Stimulated activated CD8-positive, alpha-beta memory T cell treated with anti-CD3 and anti-CD28 coated beads, Interleukin-15, amount 100 ng/mL, for 4 hours (primary cell): ENCODE measurements at places on chromosomes 7 and 10.

DNA sequence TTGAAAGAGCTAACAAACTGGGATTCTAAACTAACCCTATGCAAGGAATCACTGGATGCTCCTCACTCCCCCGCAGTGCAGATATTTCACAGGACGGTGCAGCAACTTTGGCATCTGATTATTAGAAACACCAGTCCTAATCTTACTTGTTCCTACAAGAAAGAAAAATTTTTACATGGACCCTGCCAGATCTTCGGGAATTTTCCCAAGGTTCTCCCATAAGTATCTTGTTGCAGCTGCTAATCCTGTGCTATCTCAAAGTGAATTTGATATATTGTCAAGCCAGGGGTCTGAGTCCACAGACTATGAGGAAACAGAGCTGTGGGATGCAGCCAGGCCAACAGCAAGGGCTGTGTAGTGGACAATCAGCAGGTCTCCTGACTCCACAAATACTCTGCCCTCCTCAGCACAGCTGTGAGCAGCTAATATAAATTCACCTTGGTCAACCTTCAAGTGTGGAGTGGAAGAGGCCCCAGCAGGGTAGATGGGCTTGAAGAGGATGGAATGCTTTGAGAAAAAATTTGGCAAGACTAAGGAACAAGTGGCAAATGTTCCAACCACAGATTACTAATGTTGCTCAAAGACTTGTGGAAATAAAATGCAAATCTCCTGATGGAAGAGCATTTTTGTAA is 25.6 kb downstream of the VSTM4 start:
- no peak for DNase-seq

GRCh38 chr10:93815304-93816096 is 57.8 kb downstream of the LGI1 start:
- DNase-seq = no peak

GRCh38 chr10:89975771-89976170 is 274.4 kb downstream of the KIF20B start:
- no peak for DNase-seq

- no peak for DNase-seq
These were observed 1.7 kb downstream of the ELFN1 start for GRCh38 chr7:1671594-1672451.

- DNase-seq = no peak
These were observed 34.5 kb downstream of the ITPRIP start for GRCh38 chr10:104303594-104304355.

DNA sequence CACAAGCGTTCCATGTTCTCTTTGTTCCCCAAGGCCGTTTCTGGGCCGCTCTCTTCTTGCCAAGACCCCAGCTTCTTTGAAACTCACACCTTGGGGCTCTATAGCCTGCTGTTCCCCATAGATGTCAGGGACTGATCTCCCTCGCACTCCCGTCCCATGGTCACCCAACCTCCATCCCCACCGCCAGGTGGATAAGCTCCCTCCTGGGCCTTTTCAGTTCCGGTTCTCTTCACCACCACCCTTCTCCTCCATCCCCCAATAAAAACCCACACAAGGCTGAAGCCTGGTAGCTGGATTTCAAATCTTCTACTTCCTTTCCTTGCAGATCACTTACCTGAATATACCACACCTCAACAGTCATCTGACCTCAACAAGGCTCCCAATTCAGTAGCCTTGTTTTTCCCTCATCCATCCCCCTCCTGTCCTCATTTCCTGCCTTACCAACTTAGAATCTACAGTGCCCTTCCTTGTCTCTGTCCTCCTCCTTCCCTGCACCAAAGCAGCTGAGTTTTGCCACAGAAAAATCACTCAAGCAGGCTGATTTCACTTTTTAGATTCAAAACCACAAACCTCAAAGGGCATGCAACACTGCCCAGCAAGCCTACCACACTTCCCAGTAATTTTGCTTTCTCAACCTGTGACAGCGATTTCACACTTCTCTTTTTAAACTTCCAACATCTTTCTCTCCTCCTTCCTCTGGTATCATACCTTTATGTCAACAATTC is 7.7 kb downstream of the SLC37A3 start:
- DNase-seq = no peak

GRCh38 chr10:88150339-88150738 is 286.9 kb downstream of the PTEN start:
- no peak for DNase-seq

- no peak for DNase-seq
These were observed 191.8 kb upstream of the AOAH start for GRCh38 chr7:36916116-36916515.

GRCh38 chr10:1343176-1343575 is 287.0 kb downstream of the WDR37 start:
- no peak for DNase-seq

- DNase-seq = no peak
These were observed 689.6 kb downstream of the NRG3 start for GRCh38 chr10:82564353-82565196.

DNA sequence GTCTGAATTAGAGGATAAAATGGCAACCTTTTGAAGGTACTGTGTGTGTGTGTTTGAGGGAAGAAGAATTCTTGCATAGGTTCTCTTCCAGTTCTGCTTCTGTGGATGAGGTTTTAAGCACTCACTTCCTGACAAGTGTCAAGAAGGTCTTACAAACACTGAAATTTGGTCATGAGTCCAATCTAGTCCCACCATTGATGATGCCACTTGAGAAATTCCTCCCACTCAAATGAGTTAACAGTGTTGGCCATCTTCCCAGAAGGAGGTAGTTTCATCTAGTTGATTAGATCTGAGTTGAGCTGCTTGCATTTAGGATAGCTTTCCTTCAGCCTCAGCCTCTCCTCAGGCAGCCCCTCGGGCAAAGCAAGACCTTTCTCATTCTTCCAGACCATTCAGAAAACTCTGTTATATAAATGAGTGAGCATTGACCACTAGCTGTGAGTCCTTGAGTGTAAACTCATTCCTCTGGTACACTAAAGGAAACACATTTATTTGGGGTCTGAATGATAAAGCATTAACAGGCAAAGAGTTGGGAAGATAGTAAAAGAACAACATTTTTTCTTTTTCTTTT is 189.5 kb downstream of the TRIL start:
- no peak for DNase-seq

GRCh38 chr7:27576360-27576944 is 86.2 kb downstream of the HIBADH start:
- no peak for DNase-seq

- no peak for DNase-seq
These were observed 68.1 kb upstream of the LEP start for GRCh38 chr7:128172963-128173362.

DNA sequence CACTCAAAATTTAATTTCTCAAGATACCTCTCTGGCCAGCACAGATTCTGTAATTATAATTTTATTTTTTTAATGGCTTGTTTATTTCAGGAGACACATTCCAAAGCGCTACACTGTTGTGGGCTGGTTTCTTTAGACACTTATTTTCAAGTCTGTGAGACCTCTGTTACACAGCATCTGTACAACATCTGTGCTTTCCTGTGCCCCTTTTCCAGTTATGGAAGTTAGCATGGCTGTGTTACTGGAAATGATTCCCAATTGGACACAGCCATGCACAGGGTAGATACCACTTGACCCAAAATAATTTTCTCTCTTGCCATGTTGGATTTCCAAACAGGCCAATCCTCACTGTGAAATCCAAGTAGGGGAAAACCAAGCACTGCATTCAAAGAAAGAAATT is 172.3 kb upstream of the ADCY1 start:
- no peak for DNase-seq

- no peak for DNase-seq
These were observed 265.4 kb upstream of the C7orf33 start for GRCh38 chr7:148325208-148325607.

- no peak for DNase-seq
These were observed 3.5 kb downstream of the LRRN3 start for GRCh38 chr7:111094419-111094818.

DNA sequence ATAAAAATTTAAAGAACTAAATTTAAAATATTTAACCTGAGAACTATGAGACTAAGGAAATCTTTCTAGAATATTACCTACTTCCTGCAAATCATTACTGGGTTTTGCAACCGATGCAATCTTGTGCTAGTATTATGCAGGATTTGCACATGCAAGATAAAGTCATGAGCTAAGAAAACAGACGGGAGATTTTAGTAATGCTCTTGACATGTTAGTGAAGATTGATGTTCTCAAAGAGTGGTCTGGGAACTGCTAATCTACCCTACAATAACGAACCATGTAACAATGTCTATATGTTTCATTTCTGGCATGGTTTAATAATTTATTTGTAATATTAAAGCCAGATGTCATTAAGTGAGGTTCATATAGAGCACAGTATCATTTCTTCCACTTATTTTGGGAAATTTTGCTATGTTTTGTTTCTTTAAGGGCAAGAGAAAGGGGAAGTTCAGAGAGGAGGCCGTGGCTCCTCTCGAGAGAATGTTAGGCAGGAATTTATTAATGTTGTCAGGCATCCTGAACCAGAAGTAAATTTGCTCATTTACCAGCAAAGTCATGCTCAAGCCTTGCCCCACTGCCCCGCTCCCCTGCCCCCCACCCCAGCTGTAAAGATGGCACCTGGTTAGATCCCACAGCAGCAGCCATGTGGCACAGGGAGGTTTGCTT is 22.8 kb downstream of the LRRC17 start:
- DNase-seq = no peak

GRCh38 chr10:36489611-36490228 is 635.7 kb upstream of the ANKRD30A start:
- DNase-seq = no peak

- no peak for DNase-seq
These were observed 207.5 kb downstream of the PAXIP1 start for GRCh38 chr7:154795437-154795836.

DNA sequence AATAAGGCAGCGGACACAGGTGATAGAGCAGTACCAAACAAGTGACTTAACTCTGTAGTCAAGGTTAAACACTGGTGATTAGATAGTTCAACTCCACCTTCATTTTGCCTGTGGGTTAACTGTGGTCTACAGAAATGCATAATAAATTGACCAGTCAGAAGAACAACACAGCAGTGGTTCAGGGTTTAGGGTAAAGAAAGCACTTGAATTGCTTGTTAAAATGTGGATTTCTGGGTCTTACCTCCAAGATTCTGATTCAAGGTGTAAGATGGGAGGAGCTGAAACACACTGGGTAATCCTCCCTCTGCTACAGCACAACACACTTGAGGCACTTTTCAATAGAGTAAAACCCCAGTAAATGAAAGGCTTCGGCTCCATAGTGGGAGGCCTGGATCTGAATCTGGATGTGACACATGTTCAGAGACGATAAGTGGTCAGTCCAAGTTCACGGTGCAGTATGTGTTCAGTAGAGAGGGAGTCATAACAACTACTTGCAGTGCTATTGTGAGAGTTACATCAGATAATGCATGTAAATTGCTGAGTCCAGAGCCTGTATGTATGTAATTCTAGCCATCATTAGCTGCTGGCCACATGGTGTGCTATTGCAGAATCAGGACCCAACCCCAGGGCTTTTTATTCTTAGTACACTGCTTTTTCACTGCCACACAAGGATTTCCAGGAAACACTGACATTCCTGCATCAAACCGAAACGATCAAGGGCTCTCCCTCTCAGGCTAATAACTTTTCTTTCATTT is 141.7 kb downstream of the SORCS1 start:
- no peak for DNase-seq
